ENCODE measurements at places on chromosomes 4 and X.

- no peak for DNase-seq
These were observed 25.4 kb upstream of the PPP2R2C start for GRCh38 chr4:6497796-6498195.

- DNase-seq = no peak
These were observed 10.0 kb downstream of the ZFP42 start for GRCh38 chr4:188005561-188005960.

GRCh38 chrX:65961714-65962113, 78.2 kb downstream of the VSIG4 start:
- no peak for DNase-seq

DNA sequence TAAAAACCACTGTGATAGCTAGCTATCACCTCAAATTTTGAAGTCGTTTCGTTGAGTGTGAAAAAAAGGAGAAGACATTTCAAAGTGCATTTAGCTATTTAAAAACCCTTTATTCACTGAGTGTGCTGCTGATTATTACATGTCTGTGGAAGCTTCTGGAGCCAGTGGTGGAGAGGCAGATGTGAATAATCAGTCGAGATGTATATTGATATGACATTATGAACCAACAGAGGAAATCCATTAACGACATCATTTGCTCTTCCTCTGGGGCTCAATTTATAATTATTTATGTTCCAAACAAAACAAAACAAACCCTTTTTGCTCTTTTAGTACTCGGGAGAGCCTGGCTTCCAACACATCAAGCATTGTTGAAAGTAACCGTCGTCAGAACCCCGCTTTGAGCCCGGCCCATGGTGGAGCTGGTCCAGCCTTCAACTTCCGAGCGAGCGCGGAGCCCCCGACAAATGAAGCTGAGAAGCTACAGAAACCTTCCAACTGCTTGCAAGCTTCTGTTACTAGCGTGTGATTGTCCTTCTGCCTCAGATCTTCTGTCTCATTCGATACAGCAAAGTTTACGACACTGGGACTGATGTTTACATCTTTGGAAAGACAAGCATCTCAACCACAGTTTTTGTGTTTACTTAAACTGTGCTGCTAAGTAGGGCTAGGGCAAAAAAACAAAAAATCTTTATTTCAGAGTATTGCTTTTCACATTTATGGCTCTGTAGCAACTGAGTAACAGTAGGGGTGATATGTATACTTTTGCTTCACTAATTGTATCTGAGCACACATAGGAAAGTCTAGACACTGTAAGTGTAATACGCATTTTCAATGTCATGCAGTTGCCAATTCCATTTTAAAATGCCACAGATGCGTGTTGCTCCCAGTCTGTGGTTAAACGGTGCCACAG, 111.9 kb downstream of the STOX2 start:
- no peak for DNase-seq

DNA sequence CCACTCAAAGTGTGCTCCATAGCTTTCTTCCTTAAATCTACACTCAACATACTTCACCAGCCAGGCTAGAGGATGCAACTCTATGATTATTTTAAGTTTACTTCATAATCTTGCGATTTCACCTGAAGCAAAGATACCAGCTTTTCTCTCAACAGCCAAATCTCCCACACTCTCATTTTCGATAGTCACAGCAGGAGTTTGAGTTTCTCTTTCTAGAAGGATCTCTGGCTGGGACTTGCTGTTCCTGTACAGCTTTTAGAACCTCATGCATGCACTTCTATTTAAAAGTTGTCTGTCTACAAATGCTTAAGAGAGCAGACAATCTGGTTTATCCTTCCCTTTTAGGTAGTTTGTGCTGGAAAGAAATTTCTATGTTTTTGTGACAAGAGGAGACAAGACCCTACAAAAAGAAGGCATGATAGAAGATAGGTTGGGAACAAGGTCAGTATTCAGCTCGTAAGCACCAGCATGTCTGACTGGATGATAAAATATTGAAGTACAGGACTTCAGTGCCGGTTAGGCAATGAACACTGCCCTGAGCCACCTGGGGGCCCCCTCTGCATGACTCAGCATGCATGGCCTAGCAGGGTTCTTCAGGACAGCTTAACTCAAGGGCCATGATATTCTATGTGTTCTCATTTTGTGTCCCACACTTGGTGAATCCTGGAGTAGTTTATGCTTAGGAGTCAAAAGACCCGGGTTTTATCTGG, 65.6 kb downstream of the ATXN3L start:
- DNase-seq = peak; percentile 53

DNA sequence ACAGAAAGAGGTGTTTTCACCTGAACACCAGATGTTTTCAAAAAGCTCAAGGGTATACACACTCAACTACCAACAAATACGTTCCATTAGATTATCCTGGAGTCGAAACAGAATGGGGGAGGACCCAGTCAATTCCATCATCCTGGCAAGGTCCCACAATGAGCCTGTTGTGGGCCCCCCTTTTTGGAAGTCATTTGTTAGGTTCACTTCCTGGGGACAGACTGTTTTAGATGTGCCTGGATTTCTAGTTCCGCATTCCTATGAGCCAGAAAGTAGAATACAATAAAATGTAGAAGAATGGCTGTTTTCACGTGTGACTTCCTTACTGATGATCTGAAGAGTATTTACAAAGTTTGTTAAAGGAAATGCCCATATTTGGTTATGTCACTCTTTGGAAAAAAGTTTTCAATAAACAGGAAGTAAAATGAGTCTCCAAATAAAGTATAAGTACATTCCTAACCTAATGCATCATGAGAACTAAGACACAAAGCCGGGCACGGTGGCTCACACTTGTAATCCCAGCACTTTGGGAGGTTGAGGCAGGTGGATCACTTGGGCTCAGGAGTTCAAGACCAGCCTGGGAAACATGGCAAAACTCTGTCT, 192.5 kb downstream of the MAML3 start:
- DNase-seq = no peak

- peak; percentile 18 for DNase-seq
These were observed 8.8 kb downstream of the FNIP2 start for GRCh38 chr4:158777423-158778155.

- DNase-seq = no peak
These were observed 23.8 kb downstream of the NUDT6 start for GRCh38 chr4:122898370-122899150.

DNA sequence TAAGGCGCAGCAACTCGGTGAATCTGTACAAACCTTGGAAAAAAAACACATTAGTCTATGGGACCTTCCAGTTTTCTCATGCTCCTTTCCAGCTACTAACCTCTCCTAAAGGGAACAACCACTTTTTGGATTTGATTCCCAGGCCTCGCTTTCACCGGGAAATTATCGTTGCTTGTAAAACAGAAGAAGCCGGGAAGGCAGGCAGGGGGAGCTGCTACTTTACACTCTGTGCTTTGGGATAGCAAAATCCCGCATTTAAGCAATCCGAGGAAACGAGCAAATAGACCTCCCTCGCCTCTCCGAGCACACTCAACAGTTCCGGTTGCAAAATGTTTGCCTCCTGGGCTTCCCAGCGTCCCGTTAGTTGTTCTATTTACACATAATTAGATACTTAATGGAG, 1.2 kb downstream of the CD38 start:
- DNase-seq = no peak

DNA sequence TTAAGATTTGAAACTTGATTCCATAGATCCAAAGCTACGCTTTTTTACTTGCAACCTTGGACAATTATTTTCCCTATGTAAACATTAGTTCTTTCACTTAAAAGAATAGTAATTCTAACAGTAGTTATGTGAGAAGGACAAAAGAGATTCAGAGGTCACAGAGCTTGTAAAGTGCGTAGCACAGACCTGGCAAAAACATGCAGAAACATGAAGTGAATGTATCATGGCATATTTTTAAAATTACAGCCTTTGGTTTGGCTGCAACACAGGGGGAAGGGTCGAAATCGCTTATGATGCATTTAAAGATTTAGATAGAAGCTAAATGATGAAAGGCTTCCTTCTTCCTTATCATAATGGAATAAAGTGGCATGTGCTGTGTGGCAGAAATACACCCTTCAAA, 1068.8 kb downstream of the ARAP2 start:
- no peak for DNase-seq

DNA sequence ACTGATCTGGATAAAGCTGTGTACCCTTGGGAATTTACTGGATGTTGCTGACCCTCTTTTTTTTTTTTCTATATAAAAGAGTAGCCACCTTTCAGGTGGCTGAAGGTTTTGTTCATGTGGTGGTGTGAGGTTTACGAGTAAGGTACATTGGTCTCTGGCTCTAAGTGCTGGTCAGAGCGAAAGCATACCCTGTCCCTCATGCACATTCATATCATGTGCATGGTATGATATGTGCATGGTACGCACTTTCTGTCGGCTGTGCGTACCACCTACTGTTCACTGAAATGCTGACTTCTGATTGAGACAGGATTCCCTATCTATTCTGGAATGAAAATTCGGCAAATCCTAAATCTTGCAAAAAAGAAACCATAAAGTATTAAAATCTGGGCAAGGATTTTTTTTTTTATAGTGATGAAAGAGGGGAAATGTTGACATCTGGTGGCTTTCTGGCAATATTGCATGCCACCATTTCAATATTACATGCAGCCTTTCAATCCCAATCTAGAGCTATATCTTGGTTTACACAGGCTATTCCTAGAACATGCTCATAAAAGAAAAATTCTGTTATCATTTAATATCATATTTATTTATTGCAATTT, 32.8 kb downstream of the FAM149A start:
- DNase-seq = no peak

DNA sequence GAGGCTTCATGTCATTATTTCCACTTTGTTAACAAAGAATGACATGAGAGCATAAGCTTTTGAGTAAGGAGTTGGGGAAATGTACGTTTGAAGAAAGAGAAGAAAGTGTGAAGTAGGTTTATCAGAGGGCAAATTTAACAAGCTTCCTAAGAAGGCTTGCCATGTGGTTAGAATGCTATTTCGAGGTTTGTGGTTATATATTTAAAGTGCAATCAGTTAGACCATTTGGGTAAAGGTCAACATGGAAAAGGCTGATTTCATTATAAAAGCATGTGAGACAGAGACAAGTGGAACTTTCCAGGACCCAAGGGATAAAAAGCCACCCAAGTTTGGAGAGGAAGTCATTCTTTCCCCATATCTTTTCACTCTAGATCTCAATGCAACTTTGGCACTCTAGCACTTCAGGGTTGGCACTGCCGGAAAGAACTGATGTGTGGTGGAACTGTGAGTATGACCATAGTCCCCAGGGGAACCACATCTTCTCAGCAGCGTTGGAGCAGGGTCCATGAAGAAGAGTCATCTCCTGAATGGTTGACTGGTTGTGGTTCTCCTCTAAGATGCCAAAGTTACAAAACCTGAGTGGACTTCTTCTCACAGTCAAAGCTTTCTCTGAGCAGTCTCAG, 529.9 kb downstream of the MID1IP1 start:
- no peak for DNase-seq

DNA sequence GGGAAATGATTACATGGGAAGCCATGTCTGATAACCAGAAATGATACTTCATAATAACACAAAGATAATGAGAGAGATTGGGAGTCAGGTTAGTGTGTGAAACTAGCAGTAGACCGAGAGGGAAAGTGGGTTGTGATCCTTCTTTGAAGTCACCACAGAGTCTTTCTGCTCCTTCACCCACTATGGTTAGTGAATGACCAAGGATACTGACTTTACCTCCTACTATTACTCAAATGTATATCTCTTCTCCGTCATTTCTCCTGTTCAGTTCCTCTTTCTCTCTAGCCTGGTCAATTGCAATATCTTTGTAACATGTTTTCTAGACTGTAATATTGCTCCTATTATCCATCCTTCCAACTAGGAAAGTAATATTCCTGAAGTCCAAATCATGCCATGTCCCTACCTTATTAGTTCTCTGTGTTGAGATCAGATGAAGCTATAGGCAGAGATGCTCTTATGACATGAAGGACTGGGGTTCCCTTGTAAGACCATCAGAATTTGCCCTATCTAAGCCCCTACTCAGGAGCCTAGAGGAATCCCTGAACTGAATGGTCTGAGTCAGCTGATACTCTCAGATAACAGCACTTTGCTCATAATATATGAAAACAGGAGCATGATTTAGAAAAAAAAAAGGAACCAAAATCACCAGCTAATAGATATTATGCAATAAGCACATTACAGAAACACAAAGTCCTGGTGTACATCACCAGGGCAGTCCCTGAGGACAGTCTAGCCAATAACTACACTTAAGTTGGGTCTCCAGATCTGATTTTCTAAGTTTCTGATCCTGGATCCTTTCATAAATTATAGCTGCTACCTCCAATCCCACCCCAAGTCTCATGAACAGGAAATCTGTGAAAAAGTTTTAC, 81.2 kb downstream of the SHROOM3 start:
- no peak for DNase-seq

- no peak for DNase-seq
These were observed 49.4 kb downstream of the USP38 start for GRCh38 chr4:143234153-143234552.

- DNase-seq = no peak
These were observed 147.7 kb upstream of the GYPA start for GRCh38 chr4:144288011-144288903.

- DNase-seq = no peak
These were observed 624.3 kb upstream of the TENM3 start for GRCh38 chr4:181618896-181619295.

- no peak for DNase-seq
These were observed 153.0 kb upstream of the SCML1 start for GRCh38 chrX:17584248-17584681.

DNA sequence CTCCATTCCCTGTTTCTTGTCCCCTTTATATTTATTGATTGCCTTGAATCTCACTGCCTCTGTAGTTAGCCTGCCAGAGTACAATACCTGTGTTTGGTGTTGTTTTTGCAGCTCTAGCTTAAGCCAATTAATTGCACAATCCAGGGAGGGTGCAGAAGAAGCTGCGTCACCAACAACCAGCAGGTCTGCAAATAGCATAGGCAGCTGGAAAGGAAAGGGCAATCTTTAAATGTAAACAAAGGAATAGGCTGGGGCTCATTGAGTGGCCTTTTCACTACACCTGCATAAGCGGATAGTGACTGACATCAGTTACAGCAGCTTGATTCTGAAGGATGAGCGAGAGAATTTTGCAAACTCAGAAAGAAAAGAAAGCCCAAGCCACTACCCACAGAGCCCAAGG, 106.8 kb upstream of the RAI2 start:
- no peak for DNase-seq

- no peak for DNase-seq
These were observed 135.5 kb downstream of the AMMECR1 start for GRCh38 chrX:110182362-110182761.

DNA sequence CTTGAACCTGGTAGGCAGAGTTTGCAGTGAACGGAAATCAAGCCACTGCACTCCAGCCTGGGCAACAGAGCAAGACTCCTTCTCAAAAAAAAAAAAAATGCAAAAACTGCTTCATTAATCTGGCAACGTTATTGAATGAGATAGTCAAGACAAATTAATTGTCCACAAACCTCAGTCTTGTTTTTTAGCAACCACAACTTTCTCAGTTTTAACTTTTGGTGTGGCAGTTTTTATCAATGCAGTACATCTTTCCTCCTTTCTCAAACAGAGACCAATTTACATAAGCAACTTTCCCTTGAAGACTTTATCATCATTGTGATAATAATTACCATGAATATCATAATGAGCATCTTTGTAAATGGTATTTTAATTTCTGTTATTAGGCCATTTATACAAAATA, 61.7 kb upstream of the GALNTL6 start:
- DNase-seq = no peak

Data from erythroblast (primary cell).